Inflammatory macrophage treated with lipopolysaccharide for 4 hours (primary cell): ENCODE measurements at places on chromosomes 5 and 9.

DNA sequence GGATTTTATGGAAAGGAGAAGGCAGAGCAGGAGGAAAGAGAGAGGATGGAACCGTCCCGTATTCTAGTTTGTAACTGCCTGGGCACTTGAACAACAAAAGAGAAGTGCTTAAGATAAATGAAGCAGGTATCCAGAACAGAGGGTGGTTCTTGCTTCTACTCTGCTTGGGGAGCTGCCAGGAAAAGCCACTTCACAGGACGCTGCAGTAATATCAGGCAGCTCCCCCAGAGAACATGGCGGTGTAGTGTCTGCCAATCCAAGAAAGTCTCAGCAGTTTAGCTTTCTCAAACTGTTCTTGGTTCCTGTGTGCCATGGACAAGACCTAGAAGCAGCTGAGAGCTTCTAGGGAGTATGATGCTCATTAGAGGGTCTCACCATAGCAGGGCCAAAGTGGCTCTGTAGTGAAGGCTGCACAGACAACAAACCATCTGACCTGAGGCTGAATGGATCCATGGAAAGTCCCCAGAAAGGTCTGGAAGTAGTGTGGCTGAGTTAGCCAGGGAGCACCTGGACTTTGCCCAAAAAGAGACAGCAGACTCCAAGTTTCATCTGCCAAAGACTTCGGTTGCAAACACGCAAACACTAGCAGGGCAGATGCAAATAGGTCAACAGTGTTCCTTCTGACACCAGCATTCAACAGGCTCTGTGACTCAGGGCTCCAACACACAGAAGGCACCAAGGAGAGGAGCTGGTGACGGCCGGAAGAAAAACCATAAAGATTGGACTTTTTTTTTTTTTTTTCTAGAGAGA lies 72.2 kb upstream of the TNFSF8 start:
- no peak for DNase-seq

DNA sequence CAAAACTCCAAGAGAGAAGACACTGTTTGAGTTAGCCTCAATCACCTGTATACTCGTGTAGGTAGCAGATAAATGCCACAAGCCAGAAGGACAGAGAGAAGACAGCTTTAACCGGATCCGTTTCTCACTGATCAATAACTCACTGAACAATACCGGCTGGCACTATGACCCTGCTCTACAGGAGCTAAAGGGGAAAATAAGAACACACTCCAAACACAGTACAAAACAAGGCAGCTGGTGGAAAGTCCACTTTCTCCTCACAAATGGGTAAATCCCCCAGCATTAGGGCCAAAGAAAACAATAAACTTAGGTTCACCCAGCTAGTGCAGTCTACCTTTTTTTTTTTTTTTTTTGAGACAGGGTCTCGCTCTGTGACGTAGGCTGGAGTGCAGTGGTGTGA lies 169.4 kb downstream of the CRB2 start:
- DNase-seq, result no peak

GRCh38 chr9:114538241-114538640 lies 33.0 kb upstream of the WHRN start:
- DNase-seq, result no peak

- DNase-seq, result peak; percentile 78
Observed at GRCh38 chr9:76245518-76245917, 148.7 kb downstream of the RFK start.

- no peak for DNase-seq
Observed at GRCh38 chr9:123669346-123669745, 260.6 kb downstream of the DENND1A start.

- DNase-seq, result no peak
Observed at GRCh38 chr5:23448627-23449026, 58.8 kb upstream of the PRDM9 start.

DNA sequence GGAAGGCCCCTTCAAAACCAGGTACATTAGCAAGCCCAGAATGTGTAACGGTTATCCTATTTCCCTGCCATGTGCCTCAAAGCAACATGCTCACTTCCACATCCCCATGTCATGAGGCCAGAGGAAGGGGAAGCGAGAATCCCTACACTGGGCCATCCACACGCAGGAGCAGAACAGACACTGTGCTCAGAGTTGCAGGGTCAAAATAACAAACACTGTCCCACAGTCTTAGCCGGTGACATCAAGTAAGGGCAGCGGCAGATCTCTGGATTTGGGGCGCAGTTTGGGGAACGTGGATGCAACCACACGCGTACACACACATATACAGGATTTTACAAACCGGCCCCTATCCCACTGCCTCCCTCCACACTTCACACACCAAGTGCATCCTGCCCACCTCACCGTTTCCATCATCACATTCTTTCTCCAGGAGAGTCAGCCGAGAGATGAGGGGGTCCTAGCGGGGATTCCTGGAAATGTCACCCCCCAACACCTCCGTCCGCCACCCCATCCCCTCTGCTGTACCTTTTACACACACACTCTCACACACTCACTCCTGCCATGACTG lies 776 bp downstream of the APBA1 start:
- DNase-seq, result peak; percentile 68

DNA sequence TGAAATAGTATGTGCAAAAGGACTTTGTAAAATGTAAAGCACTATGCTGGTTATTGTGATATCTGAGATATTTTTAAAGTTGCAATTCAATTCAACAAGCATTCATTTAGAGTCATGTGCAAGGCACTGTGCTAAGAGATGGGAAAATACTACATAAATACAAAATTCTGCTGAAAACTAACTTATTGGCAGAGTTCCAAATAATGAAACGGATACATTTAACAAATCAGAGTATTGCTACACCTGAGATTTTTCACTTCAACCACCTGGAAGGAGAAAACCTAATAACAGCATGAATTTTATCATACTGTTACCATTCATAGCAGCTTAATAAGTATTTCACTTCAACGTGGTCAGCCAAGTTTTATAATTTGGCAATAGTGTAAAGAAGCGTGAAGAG lies 6.1 kb upstream of the CTNNAL1 start:
- no peak for DNase-seq

- DNase-seq, result no peak
Observed at GRCh38 chr9:94866770-94867169, 140.3 kb downstream of the AOPEP start.

- DNase-seq, result no peak
Observed at GRCh38 chr5:143521141-143521540, 117.7 kb upstream of the NR3C1 start.

GRCh38 chr9:13971415-13971814 lies 342.5 kb downstream of the NFIB start:
- DNase-seq, result no peak

- DNase-seq, result no peak
Observed at GRCh38 chr9:86445671-86446070, 91.5 kb upstream of the TUT7 start.

DNA sequence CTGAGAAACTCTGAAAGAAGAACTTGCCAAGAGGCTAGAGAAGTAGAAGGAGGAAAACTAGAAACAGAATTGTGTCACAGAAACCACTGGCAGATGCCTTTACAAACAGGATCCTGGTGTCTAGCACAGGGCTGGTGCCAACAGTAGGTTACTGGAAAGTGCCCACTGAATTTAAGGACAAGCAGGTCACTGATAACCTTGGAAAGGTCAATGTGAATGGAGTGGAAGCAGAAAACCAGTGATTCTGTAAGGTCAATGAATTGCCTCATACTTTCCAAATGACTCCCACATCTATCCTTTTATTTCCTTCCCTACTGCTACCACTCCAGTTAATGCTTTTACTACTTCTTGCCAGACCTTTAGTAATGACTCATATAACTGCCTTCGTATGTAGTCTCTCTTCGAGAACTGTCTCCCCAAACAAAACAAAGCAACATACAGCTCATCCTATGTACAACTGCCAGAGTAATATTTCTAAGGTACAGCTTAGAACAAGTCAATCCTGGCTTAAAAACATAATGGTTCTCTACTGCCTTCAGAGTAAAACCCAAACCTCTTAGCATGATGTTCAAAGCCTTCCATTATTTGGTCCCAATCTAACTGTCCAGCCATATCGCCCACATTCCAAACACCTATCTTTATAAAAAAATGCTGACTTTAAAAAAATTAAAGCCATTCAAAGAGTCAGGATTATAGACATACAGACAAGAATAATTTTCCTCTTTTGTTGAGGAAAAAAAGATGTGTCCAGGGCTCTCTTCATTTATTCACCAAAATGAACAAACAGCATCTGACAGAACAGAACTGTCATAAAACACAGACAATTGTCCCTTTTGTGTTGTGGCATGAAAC lies 52.5 kb downstream of the NR3C1 start:
- DNase-seq, result peak; percentile 67

DNA sequence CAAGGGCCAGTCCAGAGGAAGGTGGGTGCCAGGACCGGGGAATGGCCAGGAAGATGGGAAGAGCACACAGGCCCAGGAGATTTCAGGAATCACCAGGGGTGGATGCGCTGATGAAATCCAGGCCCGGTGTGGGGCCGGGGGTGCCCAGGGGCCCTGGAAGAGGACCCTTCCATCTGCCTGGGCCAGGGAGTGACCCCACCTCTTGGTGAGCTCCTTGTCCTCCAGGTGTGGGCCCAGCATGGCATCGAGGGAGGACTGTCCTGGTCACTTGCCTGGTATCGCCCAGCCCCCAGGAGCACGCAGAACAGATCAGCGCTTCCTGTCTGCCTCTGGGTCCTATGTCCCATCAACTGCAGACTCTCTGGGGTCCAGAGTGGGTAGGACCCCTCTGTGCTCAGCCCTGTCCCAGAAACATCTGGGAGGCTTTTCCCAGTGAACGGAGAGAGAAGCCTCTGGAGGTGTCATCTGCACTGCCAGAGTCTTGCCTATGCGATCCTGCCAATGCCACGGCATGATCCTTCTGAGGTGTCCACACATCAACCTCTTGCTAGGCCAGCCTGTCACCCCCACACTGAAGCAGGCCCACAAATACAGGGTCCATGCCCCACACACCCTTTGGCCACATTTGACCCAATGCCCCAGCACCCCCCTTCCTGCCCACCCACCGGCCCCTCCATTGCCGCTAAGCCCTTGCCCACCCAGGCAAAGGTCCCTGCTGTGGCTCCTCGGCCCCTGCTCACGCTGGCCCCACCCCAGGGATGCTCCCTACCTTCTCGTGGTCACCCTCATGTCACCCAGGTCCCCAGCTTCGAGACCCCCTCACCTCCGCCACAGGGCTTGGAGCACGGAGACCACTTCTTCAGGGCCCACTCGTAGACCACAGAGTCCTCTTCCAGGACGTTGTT lies 67.2 kb downstream of the ZNF354C start:
- DNase-seq, result no peak

DNA sequence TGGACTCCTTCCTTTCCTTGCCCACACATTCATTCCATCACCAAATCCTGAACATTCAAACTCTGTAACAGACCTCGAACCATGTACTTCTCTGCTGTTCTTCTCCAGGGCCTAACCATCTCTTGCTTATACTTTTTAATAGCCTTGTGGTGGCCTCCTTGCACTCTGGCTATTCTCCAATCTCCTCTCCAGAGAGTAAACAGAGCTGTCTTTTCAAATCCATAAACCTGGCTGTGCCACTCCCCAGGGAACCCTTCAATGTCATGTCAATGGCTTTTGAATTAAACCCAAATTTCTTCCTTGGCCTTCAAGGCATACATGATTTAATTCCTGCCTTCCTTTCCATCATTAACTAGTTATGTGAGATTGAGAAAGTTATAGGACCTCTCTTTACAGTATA lies 277.6 kb upstream of the EFNA5 start:
- no peak for DNase-seq

DNA sequence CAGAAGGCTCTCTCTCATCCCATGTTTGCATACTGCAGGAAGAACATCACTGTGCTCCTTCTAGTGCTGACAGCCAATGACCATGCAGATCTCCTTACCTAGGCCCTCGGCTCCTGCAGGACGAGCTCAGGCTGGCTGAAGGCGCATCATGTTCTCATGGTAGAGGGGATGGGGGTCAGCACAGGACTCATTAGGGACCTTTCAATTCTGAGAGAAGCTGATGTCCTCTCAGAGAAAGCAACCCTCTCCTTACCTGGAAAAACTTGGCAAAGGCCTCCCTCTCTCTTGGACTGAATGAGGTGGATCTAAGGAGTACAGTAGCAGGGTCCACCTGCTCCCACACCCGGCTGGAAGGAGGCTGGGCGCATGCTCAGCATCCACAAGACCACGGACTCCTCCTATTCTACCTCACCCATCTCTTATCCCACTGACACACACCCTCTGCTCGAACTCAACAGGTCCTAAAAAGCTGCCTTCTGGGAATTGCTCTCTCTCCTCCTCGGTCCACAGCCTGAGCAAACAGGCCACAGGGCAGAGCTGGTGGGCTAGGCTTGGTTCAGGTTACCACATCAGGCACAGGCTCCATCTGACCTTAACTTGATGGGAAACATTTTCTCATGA lies 2.9 kb downstream of the IPPK start:
- no peak for DNase-seq

- DNase-seq, result no peak
Observed at GRCh38 chr5:79173626-79174025, 62.0 kb downstream of the BHMT start.

DNA sequence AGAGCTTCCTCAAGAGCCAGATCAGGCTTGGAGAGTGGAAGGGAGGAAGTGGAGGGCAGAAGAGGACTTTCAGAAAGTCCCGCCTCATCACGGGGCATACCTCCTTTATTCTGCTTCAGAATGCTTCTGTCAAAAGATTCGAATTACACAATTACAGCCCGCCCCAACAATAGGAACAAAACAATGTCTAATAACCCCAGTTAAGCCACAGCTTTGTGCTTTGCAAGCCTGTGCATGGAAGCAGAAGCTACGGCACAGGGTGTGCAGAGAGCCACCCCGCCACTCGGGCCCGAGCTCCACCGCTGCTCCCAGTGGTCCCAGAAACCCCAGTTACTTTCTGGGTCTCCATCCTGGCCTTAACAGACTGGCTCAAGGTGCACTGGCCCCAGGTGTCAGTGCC lies 23.5 kb downstream of the HNRNPH1 start:
- DNase-seq, result peak; percentile 87

DNA sequence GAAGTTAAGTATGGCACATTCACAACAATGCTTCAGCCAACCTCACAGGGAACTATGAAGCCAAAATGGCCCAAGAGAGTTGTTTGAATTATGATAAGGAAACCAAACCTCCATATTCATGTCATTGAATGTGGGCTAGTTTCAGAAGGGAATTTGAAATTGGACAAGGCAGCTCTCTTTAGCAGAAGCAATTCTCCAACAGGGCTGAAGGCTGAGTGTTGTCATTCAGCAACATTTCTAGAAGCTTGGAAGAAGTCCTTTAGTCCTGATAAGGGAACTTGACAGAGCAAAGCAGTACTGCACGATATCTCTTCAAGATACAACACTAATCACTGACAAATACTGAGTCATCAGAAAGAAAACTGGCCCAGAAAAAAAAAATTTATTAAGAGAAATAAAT lies 115.4 kb downstream of the SLC25A46 start:
- no peak for DNase-seq

DNA sequence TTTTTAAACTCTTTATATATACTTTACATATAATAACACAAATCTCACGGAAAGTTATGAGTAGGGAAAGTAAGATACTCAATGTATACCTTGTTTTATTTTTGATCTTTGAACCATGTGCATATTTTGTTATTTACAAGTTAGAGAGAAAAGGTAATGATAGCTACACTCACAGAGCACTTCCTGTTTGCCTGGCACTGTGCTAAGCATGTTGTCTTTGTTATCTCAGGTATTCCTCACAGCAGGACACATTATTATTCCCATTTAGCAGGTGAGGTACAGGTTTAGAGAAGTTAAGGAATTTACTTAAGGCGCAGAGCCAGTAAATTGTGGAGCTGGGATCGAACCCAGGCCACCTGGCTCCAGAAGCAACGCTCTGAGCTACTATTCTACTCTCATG lies 3.0 kb downstream of the C9 start:
- DNase-seq, result no peak
